ENCODE measurements at places on chromosomes 11 and 22.

GRCh38 chr11:121869478-121869877 is 246.5 kb downstream of the BLID start:
- DNase-seq, result no peak

- DNase-seq, result no peak
Measured at GRCh38 chr11:72436661-72437060, 2.3 kb upstream of the CLPB start.

- DNase-seq, result no peak
Measured at GRCh38 chr11:17221968-17222367, 14.2 kb upstream of the PIK3C2A start.

GRCh38 chr11:16001899-16002426 is 354.4 kb downstream of the SOX6 start:
- DNase-seq, result no peak

GRCh38 chr11:16311831-16312230 is 44.5 kb downstream of the SOX6 start:
- no peak for DNase-seq

DNA sequence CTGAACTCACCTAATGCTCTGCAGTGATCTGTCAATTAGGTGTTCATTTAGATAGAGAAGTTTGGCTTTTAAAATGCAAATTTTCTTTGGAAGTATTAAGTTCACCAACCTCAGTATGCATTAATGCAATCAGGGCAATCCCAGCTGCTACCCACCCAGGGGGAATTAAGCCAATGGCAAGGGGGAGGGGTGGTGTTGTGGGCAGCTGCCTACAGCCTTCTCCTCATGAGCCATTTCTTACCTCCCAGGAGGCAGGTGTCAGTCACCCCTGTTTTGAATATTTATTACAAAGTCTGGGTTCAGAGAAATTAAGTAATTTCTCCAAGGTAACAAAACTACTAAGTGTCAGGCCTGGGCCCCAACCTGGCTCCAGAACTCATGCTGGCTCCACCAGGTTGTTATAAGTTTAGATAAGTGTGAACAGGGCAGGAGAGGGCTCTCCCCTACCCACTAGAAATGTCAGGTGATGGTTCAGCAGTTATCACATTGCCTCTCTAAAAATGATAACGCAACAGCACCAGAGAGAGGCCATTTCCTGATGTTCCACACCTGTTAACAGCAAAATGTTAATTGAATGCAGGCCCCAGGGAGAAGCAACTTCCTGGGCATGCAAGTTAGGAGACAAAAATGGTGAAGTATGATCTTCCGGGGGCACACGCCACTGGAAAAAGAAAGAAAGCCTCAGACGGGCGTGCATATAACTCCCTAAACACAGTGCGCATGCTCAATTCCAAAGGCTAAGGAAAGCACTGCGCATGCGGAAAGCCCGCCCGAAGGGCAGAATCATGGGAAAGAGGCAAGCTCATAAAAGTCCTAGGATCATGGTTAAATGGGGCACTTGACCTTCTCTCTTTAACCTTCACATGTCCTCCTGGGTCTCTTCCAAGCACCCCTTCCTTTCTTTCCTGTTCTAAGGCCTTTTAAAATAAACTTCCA is 35.4 kb upstream of the GNAZ start:
- no peak for DNase-seq

- no peak for DNase-seq
Measured at GRCh38 chr11:124863137-124863825, 2.0 kb upstream of the ROBO3 start.

GRCh38 chr11:12642040-12642439 is 32.2 kb upstream of the TEAD1 start:
- DNase-seq, result no peak

GRCh38 chr22:31461699-31462098 is 27.9 kb downstream of the EIF4ENIF1 start:
- DNase-seq, result no peak

DNA sequence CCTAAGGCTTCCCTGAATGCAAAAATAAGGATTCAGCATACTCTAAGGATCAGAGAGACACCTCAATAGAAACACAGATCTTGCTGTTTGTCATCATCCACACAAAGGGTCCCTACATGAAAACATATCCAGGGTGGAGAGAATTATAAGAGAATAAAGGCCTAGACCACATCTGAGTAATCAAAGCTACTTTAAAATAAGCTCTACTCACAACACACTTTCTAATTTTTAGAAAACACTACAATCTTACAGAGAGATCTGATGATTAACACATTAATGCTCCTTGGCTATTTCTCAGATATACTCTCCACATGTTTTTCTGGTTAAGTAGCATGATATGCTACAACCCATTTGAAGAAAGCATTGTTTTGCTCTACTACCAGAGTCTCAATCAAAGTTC is 108.2 kb downstream of the ETS1 start:
- DNase-seq, result no peak

DNA sequence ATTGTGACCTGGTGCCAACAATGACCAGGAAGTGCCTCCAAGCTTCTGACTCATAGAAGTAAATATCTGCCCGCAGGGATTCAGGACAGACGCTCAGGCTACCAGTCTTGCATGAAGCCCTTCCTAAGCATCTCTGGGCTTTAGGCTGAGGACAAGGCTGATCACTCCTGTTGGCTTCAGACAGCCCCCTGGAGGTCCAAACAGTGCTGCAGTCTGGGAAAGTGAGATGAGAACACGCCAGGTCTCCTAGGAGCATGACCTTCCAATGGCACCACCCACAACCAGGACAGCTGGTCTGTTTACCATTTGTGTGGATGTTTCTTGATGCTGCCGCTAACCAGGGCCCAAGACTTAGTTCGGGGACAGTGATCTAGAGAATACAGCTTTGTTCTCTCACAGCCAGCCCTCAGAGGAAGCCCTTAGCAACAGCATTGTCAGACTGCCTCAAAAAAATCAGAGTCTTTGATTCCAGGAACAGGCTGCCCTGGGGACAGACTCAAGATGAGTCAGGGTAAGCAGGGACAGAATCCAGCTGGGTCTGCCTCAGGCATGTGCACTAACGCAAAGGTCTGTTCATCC is 111.2 kb downstream of the ZNF280B start:
- no peak for DNase-seq

All from occipital lobe (tissue), 3 donors.